ENCODE measurements at places on chromosomes 12 and 14. TPM values are rescaled to one million over a fixed set of nuclear protein-coding genes. Genes with fewer than 3 reads are reported as not detected.

- no peak for DNase-seq
Observed at GRCh38 chr14:94288610-94289465, 4.2 kb downstream of the SERPINA10 start.

ERBB3 gene
- total RNA-seq = 101 TPM

BATF gene
- 1.5 TPM for total RNA-seq

DNA sequence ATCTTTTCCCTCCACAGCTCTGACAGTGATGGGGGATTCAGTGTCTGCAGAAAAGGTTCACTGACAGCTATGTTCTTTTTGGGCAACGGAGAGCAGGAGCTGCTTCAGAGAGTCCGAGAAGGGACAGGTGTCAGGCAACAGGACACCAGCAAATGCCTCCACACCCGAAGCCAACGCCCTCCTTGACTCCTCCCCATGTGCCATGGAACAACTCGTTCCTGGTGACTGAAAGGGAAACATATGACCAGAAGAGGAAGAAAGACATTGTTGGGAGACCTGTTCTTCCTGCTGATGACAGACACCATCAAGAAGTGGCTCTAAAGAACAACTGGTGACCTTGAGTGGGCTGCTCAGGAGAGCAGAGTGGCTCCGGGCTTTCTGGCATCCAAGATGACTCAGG lies 172.3 kb upstream of the NOS1 start:
- DNase-seq = no peak

FAM181A gene
- not detected for total RNA-seq

DNA sequence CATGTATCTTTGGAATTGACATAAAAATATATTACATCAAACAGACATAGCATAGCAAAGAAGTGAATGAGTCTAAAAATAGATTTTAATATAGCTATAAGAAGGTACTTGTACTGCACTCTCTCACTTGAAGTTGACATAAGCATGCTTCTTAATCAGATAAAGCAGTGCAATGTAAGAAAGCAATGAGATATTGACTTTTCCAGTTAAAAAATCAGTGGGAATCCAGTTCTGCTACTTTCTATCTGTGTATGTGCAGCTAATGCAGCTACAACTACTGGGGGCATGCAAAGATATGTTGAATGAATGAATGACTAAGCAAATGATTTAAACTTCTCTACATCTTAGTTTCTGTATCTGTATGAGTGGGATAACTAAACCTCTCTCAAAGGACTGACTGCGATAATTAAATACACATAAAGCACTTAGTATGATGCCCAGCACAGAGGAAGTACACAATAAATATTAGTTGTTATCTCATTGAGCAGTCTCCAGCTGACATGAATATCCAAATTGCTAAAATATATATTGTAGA lies 10.3 kb downstream of the WASHC3 start:
- DNase-seq = no peak

TPPP2 gene
- total RNA-seq = not detected

MIPOL1 gene
- total RNA-seq = 20.9 TPM

- DNase-seq = peak; percentile 9
Observed at GRCh38 chr12:91922674-91923073, 223.0 kb downstream of the BTG1 start.

DNA sequence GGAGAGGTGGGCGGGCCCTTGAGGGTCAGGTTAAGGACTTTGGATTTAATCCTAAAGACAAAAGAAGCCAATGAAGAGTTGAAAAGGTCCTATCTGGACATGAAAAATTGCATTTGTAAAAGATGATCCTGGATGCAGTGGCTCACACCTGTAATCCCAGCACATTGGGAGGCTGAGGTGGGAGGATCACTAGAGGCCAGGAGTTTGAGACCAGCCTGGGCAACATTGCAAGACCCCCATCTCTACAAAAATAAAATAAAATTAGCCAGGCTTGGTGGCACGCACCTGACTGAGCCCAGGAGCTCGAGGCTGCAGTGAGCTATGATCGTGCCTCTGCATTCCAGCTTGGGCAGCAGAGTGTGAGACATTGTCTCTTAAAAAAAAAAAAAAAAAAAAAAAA lies 2.4 kb upstream of the SLC41A2 start:
- no peak for DNase-seq

- no peak for DNase-seq
Observed at GRCh38 chr12:106276032-106276740, 26.3 kb upstream of the TCP11L2 start.

RAD51AP1 gene
- total RNA-seq = 87.4 TPM

SDSL gene
- total RNA-seq = 4.5 TPM

DNA sequence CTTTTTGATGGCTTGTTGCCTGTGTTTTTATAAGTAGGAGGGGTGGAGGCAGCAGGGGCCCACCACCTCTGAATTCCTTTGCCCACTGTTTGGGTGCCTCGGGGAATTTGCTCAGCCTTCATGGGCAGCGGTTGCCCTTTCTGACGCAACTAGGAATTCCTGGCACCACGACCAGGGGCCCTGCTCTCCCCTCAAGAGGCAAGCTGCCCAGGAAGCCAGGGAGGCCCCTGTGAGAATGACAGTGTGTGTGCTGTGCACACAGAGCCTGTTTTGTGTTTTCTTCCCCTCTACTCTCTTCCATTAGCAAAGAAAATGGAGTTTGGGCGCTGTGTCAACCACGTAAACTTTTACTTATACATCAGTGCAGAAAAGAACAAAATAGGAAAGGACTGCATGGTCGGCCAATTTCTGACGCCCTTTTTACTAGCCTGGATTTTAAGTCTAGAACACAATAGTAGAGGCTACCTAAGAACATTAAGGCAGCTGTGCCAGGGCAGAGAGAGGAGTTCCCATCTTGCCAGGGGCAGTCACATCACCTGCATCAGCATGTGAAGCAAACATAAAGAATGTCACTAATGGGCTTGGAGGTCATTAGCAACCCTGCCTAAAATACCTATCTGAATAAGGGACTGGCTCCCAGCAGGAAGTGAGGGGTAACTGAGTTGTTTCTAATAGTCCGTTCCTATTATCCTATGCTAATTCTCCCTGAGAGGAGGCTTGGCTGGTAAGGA lies 17.9 kb upstream of the PTGR2 start:
- no peak for DNase-seq

- DNase-seq = no peak
Observed at GRCh38 chr12:128075332-128075731, 191.6 kb upstream of the TMEM132C start.

DNA sequence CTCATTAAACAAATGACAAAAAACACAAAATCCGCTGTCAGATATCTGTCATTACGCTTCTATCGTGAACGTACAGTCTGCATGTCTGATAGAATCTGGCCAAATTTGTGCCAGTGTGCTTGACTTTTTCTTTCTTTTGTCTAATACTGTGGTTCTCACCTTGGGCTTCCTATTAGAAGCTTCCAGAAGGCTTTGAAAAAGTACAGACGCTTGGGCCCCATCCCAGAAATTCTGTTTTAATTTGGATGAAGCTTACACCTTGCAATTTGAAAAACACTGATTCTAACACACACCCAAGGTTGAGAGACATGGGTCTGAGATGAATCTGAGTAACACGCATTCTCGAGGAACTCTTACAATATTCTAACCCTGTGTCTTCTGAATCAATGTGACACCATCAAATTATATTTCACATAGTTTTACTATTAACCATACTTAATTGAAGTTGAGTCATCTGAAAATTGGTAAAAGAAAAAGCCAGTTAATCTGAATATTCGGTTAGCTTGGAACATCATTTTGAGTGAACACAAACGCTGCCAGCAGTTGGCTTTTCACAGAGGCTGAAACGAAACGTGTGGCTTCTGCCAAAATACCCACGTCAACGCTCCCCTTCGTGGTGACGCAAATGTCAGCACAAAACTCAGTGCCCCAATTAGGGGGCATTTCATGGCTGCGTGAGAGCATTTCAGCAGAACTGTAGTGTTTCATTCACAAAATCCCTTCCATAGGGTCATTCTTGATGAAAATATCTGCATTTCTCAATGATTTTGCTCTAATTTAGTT lies 420.5 kb downstream of the TMEM132D start:
- DNase-seq = no peak

VCPKMT gene
- 9.7 TPM for total RNA-seq

CLEC6A gene
- total RNA-seq = not detected

MDM2 gene
- total RNA-seq = 113 TPM

DNA sequence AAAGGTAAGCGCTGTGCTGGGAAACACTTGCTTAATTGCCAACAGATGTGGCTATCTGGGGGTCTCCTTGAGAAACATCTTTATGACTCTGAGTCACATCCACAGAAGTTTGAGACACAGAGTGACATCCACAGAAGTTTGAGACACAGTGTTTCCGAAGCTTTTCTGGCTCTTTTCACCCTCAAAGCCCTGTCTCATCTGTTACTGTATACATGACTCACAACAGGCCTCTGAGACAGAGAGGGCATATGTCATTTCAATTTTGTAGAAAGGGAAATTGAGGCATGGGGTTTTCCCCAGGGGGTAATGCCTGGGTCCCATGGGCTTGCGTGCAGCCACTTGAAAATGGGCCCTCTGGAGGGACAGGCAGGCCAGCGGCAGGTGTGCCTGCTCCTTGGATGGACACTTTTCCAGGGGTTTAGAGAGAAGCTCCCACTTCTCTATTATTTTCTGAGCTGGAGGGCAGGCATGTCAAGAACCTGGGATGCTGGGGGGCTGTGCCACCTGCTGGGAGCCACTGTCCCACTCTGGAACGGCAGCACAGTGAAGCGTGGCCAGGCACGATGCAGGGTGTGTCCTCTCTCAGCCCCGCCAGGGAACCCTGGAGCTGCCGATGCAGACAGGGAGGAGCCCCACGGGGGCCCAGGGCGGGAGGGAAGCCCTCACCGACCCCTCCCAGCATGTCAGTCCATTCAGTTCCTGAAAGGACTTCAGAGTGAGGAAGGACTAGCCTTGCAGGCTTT lies 111.3 kb upstream of the FKBP4 start:
- no peak for DNase-seq

DNA sequence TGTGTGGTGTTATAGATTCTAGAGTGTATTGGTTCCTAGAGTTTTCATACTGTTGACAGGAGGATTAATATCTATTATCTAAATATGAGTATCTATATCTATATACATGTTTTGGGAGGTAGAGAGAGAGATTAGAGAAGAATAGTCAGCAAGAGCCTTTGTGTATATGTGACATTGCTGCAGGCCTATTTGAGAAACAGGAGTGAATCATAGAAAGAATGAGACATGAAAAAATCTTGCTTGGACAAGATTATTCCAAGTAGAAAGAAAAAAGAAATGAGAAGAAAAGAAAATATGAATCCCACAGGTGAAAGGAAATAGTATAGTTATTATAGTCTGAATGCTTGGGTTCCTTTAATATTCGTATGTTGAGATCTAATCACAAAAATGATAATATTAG lies 720.4 kb downstream of the RERGL start:
- no peak for DNase-seq

MFAP5 gene
- 0.61 TPM for total RNA-seq

- no peak for DNase-seq
Observed at GRCh38 chr14:104559028-104559803, 20.3 kb upstream of the C14orf180 start.

DIO3 gene
- 0.53 TPM for total RNA-seq

DNA sequence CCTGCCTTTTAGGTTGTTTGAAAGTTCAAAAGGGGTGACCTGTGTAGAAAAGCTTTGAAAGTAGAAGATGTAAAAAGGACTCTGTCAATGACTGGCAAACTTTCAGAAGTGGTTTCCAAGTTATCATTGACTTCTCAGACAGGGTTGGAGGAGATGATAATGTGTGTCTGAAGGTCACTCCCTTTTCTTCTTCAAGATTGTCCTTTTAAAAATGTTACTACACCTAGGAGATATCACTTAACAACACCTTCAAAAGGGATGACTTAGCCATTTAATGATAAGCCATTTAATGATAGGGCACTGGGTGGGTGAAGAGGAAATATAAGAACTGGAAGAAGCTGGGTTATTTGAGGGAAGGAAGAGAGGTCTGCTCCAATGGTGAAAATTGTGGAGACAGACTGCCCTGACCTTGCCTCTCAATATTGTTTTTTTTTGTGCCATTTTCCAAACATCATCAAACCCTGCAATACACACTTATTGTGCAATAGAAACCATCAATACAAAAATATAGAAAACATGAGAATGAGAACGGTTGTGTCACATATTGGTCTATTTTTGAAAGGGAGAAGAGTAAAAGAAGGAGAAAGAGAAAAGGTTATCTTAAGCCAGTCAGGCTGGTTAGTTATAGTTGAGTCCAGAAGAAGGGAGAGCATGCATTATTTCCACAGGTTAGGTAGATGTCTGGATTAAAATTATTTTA lies 38.8 kb downstream of the BEST3 start:
- DNase-seq = no peak

INSM2 gene
- total RNA-seq = not detected

COL2A1 gene
- total RNA-seq = 200 TPM

- no peak for DNase-seq
Observed at GRCh38 chr12:71693126-71693525, 7.2 kb downstream of the TMEM19 start.

C14orf132 gene
- 0.05 TPM for total RNA-seq

LRCOL1 gene
- total RNA-seq = not detected

GRCh38 chr12:102479099-102479885 lies 1.1 kb downstream of the IGF1 start:
- DNase-seq = no peak

OAS3 gene
- total RNA-seq = 22.1 TPM

- DNase-seq = no peak
Observed at GRCh38 chr12:126210026-126210425, 1144.8 kb downstream of the AACS start.

GRCh38 chr14:20986811-20987210 lies 3.0 kb upstream of the METTL17 start:
- DNase-seq = no peak

GRCh38 chr12:98402091-98402490 lies 113.3 kb upstream of the TMPO start:
- DNase-seq = peak; percentile 14

GRCh38 chr12:85642808-85643207 lies 193.4 kb downstream of the RASSF9 start:
- peak; percentile 68 for DNase-seq

GRCh38 chr12:52798003-52798670 lies 2.2 kb upstream of the KRT3 start:
- DNase-seq = no peak

- no peak for DNase-seq
Observed at GRCh38 chr14:90061685-90062126, at the start of gene KCNK13. KCNK13 (plus strand) TSS chr14:90061994; CDS start chr14:90062206, 212 bp downstream.

GRCh38 chr14:94029265-94029664 lies 3.1 kb downstream of the OTUB2 start:
- no peak for DNase-seq

CCDC177 gene
- total RNA-seq = 0.82 TPM

DNA sequence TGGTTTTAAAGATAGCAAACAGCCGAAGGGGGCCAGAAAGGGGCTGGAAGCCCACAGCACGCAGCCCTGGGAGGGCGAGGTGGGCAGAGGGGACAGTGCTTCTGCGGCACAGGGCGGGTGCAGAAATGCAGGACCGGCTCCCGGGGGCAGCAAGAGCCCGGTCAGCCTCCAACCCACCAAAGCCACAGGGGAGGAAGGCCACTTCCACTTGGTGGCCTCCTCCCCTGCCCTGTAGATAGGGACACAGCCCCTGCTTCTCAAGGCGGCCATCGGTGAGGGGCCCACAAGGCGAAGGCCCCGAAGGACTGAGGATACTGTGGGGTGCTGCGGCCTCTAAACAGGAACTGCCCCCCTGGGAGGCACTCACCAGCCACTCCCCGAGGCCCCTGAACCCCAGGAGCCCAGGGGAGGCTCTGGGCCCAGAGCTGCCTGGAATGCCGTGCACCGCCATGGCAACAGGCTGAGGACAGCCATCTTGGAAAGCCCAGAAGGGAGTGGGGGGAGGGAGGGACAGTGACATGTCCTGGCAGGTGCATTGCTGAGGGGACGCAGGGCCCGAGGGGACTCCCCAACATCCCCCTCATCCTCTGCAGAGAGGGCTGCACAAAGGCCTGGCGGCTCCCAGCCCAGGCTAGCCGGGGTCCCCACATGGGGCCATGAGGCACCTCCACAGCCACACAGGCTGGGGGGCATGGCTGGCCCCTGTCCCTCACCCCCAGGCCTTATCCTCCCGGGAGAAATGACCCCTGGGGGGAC lies 114.7 kb downstream of the NCOR2 start:
- DNase-seq = no peak

Measured in Caco-2 (cell line).